ENCODE measurements at places on chromosomes 16 and 17.

- no peak for DNase-seq
Observed at GRCh38 chr16:6976716-6977115, 355.9 kb upstream of the RBFOX1 start.

DNA sequence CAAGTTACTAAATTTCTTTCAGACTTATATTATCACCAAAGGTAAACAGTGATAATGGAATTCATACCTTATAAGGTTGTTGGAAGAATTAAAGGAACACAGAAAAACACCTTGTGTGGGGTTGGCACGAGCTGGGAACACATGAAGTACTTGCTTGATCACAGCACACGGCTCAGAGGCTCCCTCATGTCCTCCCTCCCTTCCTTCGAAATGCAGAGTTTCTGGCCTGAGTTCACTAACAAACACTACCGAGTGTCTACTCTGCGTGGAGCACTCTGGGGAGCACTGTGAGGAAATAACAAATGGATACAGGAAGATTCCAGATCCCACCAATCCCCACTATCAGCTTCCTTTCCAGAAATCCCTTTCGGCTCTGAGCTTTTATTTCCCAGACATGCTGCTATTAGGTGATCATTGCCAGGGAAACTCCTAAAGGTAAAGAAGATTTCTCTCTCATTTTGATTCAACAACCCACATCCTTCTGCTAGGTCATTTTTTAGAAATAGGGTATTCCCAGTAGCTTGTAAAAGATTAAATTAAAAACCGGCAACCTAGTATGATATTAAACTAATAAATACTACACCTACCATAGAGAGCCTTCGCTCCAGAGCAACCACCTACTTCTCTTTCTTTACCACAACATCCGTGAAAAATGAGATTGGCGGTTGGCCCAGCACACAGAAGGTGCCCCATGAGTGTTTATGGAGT lies 6.1 kb upstream of the HNF1B start:
- DNase-seq, result no peak

DNA sequence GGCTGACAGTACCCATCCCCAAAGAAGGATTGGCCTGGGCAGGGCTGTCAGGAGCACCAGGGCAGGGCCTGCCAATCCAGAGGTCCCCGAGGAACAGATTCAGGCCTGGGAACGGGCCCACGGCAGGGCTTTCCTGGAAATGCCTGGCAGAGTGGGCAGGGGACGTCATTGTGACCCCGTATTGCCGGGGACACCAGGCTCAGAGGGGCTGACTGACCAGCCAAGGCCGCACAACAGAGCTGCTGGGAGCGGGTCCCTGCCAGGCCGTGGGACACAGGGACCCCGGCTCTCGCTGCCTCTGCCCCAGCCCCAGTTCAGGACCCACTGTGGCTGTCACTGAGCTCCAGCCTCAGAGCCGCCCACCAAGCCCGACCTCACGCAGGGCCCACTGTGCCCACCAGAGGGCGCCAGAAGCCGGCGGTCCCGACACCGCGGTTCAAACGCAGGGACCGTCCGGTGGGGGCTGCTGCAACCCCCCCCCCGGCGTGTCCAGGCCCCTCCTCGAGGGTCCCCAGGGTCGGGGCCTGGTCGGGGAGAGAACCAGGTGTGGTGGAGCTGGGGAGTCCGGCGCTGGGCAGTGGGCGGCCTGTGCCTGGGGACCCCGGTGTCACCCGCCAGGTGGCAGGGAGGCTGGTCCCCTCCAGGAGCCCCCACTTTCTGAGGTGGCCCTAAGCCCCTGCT lies 15.2 kb upstream of the SSTR5 start:
- peak; percentile 65 for DNase-seq

GRCh38 chr17:45951941-45952340 lies 47.1 kb upstream of the STH start:
- DNase-seq, result no peak

GRCh38 chr16:57479976-57480753 lies 6.1 kb downstream of the DOK4 start:
- peak; percentile 91 for DNase-seq

Measured in aorta (tissue), 5 donors.